ENCODE measurements at places on chromosomes 1 and 21. TPM values are rescaled to one million over a fixed set of nuclear protein-coding genes. Genes with fewer than 3 reads are reported as not detected.

Gene CEP170
- total RNA-seq: 51.2 TPM

Gene VHLL
- not detected for total RNA-seq

Gene RNF223
- total RNA-seq: not detected

Gene IPP
- total RNA-seq: 6.4 TPM

Gene CREB3L4
- total RNA-seq: 16.1 TPM

Gene C1orf115
- 28.0 TPM for total RNA-seq

Data from uterus (tissue), 4 donors.